ENCODE measurements at places on chromosomes 3 and 15. TPM values are rescaled to one million over a fixed set of nuclear protein-coding genes. Genes with fewer than 3 reads are reported as not detected.

Gene DUOX2
- 0.06 TPM for total RNA-seq

Gene FEZF2
- not detected for total RNA-seq

Gene DUOXA2
- not detected for total RNA-seq

Gene GMPS
- 50.5 TPM for total RNA-seq

Gene GPR156
- total RNA-seq, result not detected

Gene TGM5
- not detected for total RNA-seq

Gene WDR93
- total RNA-seq, result not detected

Gene RTP3
- total RNA-seq, result not detected

Gene SLC22A13
- 0.67 TPM for total RNA-seq

Gene CPNE9
- total RNA-seq, result 0.64 TPM

Gene AMOTL2
- total RNA-seq, result 0.23 TPM

Gene GOLGA8M
- 2.9 TPM for total RNA-seq

Gene ST3GAL6
- 0.50 TPM for total RNA-seq

Gene EPHA3
- total RNA-seq, result not detected

Gene DPPA2
- not detected for total RNA-seq

Gene TGM4
- not detected for total RNA-seq

Gene GHSR
- total RNA-seq, result not detected

Gene SV2B
- 0.03 TPM for total RNA-seq

Gene SCN5A
- total RNA-seq, result 0.12 TPM

Gene TMEM43
- total RNA-seq, result 69.3 TPM

Gene KLF15
- total RNA-seq, result 0.72 TPM

Data from CD4-positive, alpha-beta memory T cell (primary cell).